Activated CD4-positive, alpha-beta memory T cell treated with anti-CD3 and anti-CD28 coated beads for 36 hours (primary cell): ENCODE measurements at places on chromosomes 16 and 17. TPM values are rescaled to one million over a fixed set of nuclear protein-coding genes. Genes with fewer than 3 reads are reported as not detected.

- peak; percentile 58 for DNase-seq
Measured at GRCh38 chr16:74667255-74667700, 601 bp upstream of the RFWD3 start.

DNA sequence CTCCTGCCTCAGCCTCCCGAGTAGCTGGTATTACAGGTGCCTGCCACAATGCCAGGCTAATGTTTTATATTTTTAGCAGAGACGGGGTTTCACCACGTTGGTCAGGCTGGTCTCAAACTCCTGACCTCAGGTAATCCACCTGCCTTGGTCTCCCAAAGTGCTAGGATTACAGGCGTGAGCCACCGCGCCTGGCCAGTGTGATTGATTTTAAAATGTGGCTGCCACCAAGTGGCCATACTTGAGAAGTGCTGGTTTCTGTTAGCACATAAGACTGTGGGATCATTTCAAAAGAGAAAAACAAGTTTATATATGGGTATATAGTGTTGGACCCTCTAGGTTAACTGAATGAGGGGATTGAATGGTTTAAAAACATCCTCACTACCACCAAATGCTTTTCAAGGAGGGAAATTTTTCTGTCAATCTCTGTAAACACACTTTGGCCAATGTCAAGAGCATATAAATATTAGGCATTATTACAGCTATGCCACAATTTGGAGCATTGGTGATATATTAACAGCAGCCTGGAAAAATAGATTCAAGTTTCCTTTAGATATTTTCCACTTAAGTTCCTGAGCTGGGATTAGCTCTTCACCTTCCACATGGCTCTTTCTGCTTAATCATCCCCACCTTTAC is 13.5 kb upstream of the DHRS13 start:
- peak; percentile 56 for DNase-seq

GRCh38 chr16:67260426-67261063 is 11.8 kb downstream of the SLC9A5 start:
- peak; percentile 55 for DNase-seq

GRCh38 chr17:63641692-63642448 is 19.7 kb downstream of the MAP3K3 start:
- DNase-seq: no peak

DNA sequence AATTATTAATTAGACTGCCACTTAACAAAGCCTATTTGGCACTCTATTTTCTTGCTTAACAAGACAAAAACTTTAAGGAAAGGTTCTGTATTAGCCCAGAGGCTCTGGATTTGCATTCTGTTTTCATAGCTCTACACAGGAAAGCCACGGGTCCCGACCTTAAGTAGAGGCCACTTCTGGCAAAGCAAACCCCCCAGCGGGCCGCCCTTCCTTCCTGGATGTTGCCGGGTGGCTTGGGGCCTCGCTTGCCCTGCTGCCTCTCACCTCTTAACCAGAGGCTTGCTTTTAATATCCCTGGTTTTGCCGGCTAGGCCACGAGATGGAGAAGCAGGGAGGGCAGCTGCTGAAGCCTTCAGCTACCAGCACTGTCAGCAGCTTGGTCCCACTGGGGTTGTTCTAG is 4.4 kb downstream of the RTN4RL1 start:
- DNase-seq: no peak

GRCh38 chr17:82844796-82845162 is 5.0 kb upstream of the ZNF750 start:
- DNase-seq: no peak

DNA sequence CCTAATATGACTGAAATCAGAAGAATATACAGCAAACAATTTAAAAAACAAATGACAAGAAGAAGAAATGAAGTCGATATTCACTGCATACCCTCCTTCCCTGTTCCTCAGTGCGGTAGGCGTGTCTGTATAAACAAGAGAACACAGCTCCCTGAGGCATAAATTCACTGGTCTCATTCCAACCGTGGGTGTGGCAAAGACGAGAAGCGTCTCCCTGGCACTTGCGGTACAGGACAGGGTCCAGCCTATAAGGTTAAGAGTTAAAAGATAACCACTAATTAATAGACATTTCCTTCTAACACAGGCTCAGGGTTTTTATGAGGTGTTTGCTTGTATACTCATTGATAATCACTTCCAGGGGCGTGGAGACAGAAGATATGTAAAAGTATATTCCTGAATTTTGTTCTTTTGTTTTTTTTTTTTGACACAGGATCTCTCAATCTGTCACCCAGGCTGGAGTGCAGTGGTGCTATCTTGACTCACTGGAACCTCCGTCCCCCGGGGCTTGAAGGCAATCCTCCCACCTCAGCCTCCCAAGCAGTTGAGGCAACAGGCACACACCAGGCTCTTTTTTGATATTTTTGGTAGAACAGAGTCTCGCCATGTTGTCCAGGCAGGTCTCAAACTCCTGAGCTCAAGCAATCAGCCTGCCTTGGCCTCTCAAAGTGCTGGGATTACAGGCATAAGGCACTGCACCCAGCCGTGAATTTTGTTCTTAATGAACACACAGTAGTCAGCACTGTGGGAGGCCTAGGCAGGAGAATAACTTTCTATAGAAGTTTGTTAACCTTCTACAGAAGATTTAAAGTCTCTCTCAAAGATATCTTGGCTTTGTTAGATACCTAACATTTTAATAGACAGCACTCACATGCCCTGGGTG is 59.1 kb upstream of the CLEC18B start:
- no peak for DNase-seq

DNA sequence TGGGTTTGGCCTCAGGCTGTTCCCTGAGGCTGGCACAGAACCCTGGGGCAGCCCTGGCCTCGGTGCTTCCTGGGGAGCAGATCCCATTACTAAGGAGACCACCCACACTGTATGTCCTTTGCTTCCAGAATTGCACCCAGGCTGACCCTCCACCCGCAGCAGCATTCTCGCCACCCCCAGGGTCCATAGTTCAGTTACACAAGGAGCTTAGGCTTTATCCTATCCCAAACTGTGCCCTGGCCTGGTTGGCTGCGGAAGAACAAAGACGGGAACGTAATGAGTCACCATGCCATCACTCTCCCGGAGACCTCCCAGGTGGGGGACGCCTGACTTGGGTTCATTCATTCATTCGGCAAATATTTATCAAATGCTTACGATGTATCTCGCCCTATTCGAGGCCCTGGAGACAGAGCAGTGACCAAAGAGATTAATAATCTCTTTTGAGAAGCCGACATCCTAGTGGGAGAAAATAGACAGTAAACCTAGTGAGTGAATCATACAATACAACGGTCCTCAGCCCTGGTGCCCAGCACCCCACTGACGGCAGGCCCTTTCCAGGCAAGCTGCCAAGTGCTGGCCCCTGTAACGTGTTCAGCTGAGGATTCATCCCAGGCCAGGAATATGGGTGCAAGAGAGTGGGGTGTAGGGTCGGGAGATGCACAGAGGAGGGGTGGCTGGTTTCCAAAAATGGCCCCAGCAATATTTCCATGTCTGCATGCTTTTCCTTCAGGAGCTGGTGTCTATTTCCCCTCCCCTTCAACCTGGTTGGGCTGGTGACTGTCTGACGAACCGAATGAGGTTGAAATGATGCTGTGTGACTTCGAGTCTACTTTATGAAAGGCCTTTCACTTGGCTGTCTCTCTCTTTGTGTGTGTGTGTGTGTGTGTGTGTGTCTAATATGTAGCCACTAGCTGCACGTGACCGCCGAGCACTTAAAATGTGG is 134.2 kb downstream of the MGAT5B start:
- no peak for DNase-seq

GRCh38 chr16:58384437-58385055 is 7.7 kb upstream of the GINS3 start:
- DNase-seq: no peak

DNA sequence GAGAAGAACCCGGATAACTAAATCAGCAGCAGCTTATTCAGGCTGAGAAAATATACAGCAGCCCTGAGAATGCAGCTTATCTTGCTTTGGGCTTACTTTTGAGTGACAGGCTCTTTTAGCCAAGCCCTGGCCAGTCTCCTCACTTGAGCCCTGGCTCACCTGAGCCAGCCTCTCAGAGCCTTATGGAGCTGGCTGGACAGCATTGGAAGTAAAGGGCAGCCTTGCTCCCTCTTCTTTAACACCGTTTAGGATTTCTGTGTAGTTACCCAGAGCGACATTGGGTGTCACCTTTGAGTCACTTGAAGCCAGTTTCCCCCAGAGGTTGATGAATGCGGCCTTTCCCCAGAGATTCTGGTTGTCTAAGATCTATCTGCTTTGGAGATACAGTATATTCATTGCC is 7.7 kb upstream of the NPIPB2 start:
- peak; percentile 20 for DNase-seq

DNA sequence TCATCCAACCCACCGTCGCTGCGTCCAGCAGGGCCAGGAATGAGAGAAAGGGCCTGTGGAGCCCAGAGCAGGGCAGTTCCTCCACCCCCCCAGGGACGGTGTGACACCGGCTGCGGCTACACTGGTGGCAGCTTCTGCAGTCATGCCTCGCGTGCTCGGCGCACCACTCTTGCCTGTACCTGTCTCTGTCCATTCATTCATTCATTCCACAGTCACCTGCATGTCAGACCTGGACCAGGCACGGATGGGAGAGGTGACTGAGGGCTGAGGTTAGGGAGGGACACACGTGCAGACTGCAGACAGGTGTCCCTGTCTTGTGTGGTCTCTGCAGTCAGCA is 27.3 kb downstream of the ENDOV start:
- no peak for DNase-seq

GRCh38 chr16:49455181-49455990 is 81.8 kb downstream of the C16orf78 start:
- no peak for DNase-seq

DNA sequence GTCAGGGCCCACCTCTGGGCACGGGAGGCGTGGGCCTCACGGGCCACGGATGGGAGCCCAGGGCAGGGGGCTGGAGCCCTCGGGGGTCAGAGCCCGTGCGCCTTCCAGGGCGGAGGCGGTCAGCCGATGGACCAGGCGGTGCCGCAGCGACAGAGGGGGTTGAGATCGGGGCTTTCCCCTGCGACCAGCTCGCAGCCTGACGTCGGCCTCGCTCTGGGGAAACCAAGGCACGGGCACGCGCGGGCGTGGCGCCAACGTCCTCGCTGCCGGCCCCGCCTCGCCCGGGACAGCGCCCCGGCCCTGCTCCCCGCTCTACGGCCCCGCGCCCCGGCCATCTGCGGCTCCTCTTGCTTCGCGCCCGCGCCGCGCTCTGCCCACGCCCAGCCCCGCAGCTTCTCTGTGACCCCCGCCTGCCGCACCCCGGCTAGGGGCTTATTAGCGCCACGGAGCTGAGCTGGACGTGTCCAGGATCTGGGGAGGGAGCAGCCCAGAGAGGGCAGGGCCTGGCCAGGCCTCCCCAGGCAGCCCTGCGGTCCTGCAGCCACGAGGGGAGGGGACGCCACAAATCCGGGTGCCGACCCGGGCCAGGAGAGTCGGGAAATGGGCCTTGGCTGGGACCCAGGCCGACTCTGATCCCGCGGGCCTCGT is 13.5 kb downstream of the ACTG1 start:
- no peak for DNase-seq

DNA sequence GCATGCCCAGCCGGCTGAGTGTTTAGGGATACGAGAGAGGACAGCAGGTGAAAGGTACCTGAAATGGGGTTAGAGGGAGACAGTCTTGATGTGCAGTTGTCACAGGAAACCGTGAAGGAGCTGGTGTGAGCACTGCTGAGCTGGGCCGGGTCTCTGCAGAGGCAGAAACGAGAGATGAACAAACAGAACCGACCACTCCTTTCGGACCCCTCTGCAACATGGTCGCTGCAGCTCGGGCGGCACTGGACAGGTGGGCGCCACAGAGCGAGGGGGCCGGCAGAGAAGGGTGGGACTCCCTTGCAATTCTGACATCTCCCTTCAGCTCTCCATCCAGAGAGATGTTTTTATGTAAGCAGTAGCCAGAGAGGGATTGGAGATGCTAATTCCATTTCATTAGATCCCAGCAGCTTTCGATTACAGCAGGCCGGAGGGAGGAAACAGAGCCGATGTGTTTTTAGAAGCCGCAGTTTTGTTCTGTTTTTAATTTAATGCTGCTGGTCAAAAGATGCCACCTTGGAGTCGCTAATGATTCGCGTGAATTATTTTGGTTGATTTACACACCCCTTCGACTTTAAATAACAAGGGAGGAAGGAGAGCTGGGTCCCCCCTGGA is 86.3 kb upstream of the RPL38 start:
- DNase-seq: no peak

DNA sequence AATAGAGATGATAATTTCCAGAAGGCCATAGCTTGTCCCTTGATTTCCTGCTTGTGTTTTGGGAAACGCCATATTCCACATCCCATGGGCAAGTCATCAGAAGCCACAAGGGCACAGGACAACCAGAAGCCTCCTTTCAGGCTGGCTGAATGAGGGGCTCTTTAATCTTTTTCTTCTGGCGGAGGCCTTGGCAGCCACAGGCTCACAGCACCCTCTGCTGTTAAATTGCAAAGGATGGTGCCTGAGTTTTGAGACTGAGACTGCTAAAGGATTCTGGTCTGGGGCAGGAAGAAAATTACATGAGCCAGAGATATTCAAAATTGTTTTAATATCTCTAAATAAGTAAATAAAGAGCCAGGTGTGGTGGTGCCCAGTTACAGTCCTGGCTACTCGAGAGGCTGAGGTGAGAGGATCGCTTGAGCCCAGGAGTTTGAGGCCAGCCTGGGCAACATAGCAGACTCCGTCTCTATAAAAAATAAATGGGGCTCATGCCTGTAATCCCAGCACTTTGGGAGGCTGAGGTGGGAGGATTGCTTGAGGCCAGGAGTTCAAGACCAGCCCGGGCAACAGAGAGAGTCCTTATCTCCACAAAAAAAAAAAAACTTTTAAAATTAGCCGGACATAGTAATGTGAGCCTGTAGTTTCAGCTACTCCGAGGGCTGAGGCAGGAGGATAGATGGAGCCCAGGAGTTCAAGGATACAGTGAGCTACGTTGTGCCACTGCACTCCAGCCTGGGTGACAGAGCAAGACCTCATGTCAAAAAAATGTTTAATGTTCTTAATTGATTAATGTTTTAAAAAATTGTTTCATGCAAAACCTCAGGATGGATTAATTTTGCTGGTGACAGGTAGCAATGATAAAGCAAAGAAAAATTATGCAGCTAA is 26.3 kb downstream of the AARSD1 start:
- DNase-seq: peak; percentile 44

DNA sequence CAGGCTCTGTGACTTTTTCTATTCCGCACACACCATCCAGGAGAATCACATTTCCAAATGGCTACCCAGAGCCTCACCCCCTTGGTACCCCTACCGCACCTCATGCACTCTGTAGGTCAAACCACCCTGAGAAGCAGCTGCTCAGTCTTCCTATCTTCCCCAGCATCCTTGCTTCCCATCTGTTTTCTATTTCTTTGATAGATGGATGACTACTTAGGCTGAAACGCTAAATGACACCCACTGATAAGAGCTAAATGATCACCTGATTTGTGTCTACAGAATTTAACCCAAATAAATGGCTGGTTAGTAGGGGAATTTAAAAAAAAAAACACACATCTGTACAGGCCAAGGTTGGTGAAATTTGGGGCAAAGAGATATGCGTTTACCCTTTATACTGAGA is 17.6 kb upstream of the COX10 start:
- DNase-seq: no peak

- DNase-seq: no peak
Measured at GRCh38 chr17:28042721-28043291, 329 bp downstream of the NLK start.

The RAB37 gene
- 6.5 TPM for total RNA-seq

The PRR35 gene
- total RNA-seq: not detected

The KRT26 gene
- not detected for total RNA-seq

The ACSM3 gene
- 17.4 TPM for total RNA-seq

The SAMD14 gene
- total RNA-seq: 3.4 TPM

The CAVIN1 gene
- 2.5 TPM for total RNA-seq
